ENCODE measurements at places on chromosomes 3 and 15.

- no peak for DNase-seq
These were observed 229.7 kb upstream of the KCNMB2 start for GRCh38 chr3:178306432-178307115.

DNA sequence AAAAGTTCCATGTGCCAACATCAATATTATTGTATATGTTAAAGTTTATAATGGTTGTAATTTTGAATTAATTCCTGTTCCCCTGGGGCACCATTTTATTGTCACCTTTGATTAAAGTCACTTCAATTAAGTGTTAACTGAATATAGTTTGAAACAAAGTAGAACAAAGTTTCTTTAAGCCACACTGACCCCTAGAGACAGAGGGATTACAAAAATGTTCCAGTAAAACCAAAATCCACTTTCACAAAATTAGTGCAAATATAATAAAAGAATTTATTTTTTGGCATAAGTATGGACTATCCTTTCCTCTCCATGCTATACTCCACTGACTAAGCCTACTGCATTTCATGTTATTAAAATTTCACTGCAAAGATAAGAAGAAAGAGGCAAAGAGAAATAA lies 123.9 kb downstream of the ZMAT3 start:
- DNase-seq, result no peak

- no peak for DNase-seq
These were observed 129.9 kb upstream of the OSTN start for GRCh38 chr3:191068946-191069813.

- no peak for DNase-seq
These were observed 218.5 kb upstream of the CMC1 start for GRCh38 chr3:28022916-28023315.

DNA sequence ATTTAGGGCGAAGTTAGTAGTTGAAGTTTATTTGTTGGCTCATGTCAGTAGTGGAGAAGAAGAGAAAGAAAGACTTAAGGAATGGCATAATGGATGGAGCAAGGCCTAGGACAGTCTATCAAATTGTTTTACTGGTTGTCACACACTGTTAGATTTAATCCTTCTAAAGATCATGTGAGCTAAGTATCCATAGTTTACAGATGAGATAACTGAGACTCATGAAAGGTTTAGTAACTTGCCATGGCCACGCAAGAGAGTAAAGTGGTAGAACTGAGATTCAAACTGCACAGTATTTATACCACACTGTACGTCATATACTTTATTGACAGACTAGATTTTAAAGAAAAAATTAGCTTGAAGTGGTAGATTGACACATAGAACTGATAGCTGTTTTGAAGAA lies 11.4 kb downstream of the SPRED1 start:
- DNase-seq, result no peak

- no peak for DNase-seq
These were observed 195.3 kb downstream of the THRB start for GRCh38 chr3:24299246-24299805.
